ENCODE measurements at places on chromosomes 5 and 9. TPM values are rescaled to one million over a fixed set of nuclear protein-coding genes. Genes with fewer than 3 reads are reported as not detected.

Gene DBH
- not detected for total RNA-seq

Gene ADAMTS13
- 1.1 TPM for total RNA-seq

Gene CDC25C
- 6.9 TPM for total RNA-seq

Gene MAP3K1
- 20.0 TPM for total RNA-seq

Gene KCNMB1
- total RNA-seq: not detected

Gene HMHB1
- total RNA-seq: not detected

Gene OR13C8
- total RNA-seq: not detected

Gene ALAD
- 31.3 TPM for total RNA-seq

Gene IRX4
- not detected for total RNA-seq
